ENCODE measurements at places on chromosomes 6 and 20.

DNA sequence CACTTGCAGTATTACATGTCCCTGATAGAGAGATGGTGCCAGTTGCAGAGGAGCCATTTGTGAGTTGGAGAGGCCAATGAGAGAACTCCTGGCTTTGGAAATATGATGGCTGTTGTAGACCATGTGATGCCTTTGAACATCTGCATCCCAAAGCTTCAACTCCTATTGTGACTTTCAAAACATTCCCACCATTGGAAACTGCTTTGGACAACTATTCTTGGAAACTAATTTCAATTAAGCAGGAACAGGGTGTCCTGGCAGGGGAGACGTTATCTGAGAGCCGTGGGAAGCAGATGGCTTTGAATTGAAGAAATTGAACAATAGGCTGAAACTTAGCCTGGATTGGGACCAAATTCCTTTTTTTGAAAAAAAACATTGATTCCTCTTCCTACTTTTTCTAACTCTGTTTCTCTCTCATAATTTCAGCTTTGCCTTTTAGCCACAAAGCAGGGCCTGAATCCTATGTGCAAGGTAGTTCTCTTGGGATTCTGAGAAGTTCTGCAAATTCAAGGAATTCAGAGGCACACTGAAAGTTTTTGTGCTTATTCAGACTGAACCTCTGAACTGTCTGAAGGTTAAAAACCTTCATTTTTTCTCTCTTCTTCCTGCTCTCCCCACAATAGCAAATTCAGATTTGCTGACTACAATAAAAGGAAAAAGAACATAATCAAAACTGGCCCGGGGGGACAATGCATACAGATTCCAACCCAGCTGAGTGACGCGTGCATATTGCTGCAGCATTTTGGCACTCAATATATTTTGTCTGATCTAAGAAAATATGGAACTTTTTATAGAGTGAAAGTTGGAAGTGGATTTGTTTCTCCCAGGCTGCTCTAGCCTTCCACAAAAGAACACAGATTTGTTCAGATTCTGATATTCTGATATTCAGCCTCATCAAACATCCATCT, 720.4 kb upstream of the CHD6 start:
- no peak for DNase-seq

DNA sequence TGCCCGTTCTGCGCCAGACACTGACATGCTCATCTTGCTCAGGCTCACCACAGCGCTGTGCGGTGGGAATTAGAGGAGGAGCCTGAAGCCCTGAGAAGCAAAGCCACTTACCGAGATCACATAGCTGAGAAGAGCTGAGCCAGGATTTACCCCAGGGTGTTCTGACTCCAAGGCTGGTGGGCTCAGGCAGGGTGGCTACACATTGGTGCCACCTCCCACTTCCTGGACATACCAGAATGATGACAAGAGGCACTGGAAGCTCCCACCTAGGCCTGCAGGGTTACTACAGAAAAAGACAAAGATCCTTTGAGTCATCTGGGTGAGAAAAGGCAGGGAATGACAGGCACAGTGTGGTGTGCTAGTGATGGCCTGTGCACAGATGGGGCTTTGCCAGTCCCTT, 24.4 kb upstream of the FKBP1A start:
- DNase-seq = no peak

GRCh38 chr6:53031281-53031680, 33.9 kb upstream of the FBXO9 start:
- DNase-seq = no peak

GRCh38 chr20:16111852-16112412, 461.3 kb downstream of the KIF16B start:
- DNase-seq = peak; percentile 57

GRCh38 chr6:13229205-13230085, 98.9 kb downstream of the TBC1D7 start:
- no peak for DNase-seq

GRCh38 chr6:105932440-105932839, 153.7 kb upstream of the PRDM1 start:
- DNase-seq = no peak

GRCh38 chr20:7859356-7859802, 80.9 kb downstream of the HAO1 start:
- peak; percentile 20 for DNase-seq

DNA sequence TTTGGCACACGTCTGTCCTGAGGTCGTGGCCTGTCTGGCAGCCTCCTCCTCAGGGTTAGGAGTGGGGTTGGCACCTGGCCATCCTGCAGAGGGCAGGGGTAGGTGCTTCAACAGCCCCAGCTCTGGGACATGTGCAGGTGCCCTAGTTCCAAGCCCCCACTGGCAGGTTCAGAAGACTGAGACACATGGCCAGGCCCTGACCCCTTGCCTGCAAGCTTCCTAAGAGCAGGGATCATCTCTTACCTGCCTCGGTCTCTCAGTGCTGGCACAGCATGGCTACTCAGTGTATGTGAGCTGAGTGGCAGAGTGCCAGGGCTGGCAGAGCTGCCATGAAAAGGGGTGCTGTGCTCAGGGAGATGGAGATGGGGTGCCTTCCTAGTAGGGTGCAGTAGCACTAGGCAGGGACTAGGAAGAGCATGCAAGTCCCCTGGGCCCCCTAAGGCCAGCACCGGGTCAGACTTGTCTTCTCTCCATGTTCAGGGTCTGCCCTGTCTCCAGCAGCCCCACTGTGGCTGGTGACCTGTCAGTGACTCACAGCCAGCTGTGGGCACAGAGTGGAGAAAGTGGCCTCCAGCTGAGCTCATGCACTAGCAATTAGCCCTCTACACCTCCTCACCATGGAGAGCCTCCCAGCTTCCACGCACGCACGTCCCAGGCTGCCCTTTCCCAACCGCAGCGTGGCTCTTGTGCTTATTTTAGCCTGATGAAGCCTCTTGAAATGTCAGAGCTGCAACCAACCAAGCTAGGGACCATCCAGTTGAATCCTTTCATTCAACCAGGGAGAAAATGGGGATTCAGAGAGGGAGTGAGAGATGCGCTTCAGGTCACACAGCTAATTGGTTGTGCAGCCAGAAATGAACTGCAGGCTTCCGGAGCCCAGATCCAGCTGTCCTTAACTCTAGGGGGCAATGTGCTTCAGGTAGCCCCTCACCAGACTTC, 116.6 kb downstream of the MRPL14 start:
- peak; percentile 96 for DNase-seq

DNA sequence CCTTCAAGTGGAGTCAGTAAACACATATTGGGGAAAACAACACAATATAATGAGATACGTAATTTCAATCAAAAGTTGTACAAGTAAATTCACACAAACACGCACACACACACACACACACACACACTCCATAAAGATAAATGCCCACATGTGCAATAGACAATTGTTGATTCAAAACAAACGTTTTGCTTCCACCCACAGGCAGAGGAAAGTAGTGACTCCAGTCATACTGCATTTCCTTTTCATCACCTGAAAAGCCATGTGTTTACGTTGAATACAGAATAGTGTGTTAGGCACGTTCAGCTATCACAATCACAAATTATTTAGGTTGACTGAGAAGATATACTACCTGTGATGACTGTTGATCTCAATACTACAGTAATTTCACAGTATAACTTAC, 443.8 kb upstream of the MANEA start:
- no peak for DNase-seq

- DNase-seq = no peak
Observed at GRCh38 chr6:11622156-11622555, 84.6 kb downstream of the TMEM170B start.

- peak; percentile 28 for DNase-seq
Observed at GRCh38 chr20:354298-354977, 7.5 kb downstream of the NRSN2 start.

- DNase-seq = no peak
Observed at GRCh38 chr6:35448191-35448590, 3.9 kb upstream of the FANCE start.

DNA sequence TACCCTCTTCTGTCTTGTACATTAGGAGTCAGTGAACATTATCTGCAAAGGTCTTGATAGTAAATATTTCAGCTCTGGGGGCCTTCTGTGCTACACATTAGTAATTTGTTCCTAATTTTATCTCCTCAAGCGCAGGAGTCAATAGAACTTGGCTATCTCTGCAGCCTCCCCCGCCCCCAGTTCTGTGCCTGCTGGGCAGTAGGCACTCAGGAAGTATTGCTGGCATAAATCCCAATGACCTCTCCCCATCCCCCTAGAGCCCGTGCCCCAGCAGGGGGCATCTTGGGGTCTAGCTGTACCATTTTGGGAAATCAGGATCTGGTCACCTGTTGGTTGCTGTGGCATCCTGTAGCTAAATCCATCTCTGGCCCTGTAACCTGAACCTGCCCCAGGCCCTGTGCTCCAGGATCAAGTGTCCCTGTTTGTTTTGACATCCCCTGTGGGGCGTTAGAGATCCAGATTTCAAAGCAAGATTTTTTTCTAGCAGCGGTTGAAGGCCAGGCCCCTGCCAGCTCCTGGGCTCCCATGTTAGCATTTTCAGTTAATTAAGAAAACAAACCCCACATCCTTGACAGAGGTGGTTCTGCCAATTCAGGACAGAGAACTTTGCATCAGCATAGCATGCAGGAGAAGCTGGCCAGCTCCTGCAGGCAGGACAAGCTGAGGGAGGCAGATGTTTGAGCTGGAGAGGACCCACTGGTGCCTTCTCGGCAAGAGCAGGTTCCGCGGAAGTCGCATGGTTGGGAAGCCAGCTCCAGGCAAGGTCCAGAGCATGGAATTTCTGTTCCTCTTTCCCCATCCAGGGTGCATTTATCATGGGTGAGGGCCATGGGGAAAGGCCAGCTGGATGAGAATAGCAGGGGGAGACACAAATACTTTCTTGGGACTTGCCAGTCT, 32.1 kb downstream of the DAAM2 start:
- peak; percentile 4 for DNase-seq

GRCh38 chr6:154535147-154535546, 24.7 kb upstream of the CNKSR3 start:
- DNase-seq = no peak

GRCh38 chr20:23349338-23350195, 1.0 kb upstream of the NXT1 start:
- no peak for DNase-seq

DNA sequence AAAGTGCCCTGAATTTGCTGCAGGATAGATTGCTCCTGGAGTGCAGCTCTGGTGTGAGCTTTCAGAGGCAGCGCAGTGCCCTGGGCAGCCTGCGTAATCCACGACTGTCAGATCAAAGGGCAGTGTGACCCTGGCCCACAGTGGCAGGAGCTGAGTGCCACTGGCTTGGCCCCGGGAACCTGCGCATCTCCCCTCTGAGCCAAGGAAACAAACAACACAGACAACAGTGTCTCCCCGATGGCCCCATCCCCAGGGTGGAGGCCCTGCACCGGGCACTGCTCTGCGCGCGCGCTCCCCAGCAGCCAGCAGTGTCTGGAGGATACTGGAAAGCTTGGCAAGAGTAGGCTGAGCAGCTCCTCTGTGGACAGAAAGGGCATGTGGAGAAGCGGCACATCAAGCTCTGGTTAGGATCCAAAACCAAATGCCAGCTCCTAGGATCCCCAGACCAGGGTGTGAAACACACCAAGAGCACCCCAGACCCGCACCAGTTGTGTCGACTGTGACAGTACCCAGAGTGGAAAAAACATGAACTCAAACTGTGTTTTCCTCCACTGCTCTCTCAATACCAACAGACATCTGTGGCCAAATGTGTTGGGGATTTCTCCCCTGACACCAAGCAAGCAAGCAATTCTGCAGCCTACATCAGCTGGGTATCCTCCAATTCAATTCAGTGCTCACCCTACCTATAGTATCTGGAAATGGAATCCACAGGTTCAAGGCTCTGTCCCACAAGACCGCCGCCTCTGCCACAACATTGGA, 26.7 kb downstream of the RBCK1 start:
- DNase-seq = no peak

DNA sequence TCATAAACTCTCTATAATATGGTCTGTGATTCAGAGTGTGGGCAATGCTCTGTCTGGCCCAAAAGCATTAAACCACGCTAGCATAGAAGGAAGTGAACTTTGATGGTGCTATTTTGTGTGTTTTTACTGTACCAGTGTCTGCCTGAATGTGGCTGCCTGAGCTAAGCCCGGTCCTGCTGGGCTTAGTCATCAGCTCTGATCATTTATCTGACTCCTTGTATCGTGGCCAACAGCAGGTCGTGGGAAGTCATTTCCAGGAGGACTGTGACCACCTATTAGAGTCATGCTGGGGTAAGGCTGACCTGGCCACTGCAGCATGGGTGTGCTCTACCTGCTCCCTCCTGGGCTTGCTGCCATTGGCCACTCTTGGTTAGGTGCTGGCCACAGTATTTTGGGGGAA, 239.1 kb upstream of the CEP162 start:
- DNase-seq = no peak

- no peak for DNase-seq
Observed at GRCh38 chr6:132218059-132218696, 183.1 kb downstream of the MOXD1 start.

DNA sequence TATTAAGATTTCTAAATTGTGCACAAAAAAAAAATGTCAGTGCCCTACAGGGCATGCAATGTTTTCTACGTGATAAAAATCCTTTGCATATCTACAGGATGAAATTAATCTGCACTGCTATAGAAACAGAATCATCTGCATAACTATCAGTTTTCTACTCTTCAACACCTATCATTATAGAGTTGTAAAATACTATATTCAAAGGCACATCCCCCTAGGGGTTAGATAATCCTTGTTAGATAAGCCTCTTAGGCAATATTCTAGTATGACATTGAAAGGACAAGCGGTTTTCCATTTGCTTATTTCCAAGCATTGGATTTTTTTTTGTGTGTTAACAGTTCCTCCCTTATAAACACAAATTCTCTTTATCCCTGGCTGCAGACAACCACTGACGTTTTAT, 98.7 kb upstream of the LAMA2 start:
- no peak for DNase-seq

DNA sequence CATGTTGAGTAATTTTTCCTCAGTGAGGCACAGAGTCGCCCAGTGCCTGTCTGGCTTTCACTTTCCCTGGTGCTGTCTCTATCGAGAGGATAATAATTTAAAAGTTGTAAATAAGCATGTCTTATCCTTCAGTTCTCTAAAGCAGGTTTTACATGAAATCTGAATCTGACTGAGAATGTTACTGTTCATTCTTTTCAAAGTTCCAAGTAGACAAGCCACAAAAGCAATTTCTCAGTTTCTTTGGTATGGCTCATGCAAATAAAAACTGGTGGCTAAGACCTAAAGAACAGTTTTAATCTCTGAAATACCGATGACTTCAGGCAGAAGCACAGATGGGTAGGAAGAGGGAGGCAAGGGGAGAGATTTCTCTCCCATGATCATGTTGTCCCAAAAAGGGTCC, 87.6 kb upstream of the GCM1 start:
- no peak for DNase-seq

GRCh38 chr6:39202166-39202565, 27.1 kb downstream of the KCNK5 start:
- DNase-seq = no peak

DNA sequence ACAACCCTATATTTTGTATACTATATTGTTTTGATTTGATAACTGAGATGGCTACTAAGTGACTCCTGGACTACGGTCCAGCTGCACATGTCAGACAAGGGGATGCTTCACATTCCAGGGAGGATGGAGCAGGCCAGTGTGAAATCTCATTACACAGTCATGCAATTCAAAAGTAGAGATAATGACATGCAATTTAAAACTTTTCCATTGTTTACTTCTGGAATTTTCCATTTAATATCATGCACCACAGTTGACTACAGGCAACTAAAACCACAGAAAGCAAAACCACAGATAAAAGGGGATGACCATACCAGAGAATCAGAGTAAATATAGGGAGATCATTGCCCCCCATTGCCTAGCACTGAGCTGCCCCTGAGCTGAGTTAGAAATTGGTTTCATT, 366.4 kb downstream of the BTBD9 start:
- no peak for DNase-seq

GRCh38 chr20:17456279-17456678, 74.9 kb downstream of the BFSP1 start:
- no peak for DNase-seq

Measured in DMS79 (cell line).